ENCODE measurements at places on chromosomes 12 and 14.

DNA sequence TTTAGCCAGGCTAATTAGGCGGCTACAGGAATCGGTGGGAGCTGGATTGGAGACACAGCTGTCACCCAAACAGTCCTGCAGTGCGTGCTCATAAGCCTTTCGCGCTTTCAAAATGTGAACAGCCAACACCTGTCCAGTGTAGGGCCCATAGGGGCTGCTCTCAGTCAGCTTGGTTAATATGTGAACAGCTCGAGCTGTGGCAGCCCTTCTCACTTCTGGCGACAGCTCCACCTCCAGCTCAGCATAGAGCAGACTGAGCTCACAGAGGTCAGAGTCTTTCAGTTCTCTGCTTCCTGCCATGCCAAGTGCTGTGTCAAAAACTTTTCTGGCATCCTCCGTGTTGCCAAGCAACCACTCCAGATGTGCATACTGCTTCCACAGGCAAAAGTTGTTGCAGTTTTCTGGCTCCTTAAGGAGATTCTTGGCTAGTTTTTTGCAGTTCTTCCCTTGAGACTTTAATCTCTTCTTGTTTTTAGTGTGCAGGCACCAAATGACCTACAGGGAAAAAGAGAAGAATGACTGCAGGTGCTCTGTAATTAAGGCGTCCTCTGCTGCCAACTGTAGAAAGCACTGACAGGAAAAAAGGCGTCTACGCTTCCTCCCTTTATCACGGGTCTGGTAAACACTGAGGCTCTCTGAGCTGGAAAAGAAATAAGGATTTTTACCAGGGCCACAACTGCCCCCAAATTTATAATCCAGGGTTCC is 32.5 kb downstream of the PSMC1 start:
- no peak for DNase-seq

- DNase-seq, result no peak
These were observed 45.2 kb downstream of the WDHD1 start for GRCh38 chr14:54981698-54982097.

GRCh38 chr14:94383777-94384176 is 4.6 kb downstream of the SERPINA1 start:
- DNase-seq, result no peak

- DNase-seq, result no peak
These were observed 256.2 kb downstream of the AEBP2 start for GRCh38 chr12:19695244-19696098.

DNA sequence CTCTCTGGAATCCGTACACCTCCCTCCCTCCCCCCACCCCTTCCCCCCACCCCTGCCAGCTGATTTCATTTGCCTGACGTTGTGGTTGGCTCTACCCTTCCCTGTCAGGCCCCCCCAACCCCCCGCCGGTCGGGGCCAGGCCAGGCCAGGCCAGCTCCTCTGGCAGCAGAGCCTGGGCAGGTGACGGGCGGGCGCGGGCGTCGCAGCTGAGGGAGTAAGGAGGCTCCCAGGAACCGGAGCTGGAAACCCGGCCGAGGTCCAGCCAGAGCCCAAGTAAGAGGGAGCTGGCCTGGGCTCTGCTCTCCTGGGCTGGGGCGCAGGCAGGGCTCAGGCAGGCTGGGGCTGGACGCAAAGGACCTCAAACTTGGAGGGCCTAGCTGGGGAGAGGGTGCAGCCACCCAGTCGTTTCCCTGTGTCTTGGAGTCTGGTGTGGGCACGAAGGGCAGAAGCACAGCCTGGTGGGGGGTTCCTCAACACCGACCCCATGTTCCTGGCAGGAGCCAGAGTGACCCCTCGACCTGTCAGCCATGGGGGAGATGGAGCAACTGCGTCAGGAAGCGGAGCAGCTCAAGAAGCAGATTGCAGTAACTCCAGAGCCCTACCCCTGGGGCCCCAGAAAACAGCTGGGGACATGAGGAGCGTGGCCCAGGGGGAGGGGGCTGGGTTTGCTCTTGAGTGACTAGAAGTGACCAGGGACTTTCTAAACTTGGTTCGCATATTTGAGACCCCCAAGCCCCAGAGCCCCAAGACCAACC is at the start of gene GNB3:
Gene GNB3 (plus strand): TSS at position 165 of the 755 bp plus-strand sequence. CDS start 363 bp downstream, at position 528.
- DNase-seq, result no peak

DNA sequence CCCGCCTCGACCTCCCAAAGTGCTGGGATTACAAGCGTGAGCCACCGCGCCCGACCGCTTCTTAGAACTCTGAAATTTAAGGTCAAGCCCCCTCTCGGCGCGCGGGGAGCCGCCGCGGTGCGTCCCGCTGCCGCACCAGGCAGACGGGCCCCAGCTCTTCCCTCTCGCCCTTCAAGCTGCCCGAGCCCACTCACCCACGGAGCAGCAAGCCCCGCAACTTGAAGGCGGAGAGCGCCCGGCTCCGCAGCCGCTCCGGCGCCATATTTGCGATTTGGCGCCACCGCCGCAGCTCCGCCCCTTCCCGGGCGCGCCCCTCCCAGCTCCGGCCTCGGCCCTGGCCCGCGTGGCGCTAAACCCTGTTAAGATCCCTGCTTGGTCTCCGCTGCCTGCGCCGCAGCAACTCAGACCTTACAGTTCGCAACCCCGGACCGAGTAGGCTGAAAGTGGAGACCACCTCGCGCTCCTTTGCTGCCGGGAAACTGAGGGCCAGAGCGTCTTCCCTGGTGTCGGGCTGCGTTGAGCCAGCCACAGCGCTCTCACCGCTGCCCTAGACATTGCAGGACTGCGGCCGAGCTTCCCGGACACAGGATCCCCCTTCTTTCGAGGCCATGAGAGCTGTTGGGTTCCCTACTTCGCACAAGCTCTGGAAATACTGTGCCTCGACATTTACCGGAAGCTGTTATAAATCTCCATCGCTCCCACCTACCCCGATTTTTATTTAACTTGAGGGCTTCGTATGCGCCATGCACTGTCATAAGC is at the start of gene POLE2:
Gene POLE2 (minus strand): TSS at position 273 of the 759 bp plus-strand sequence. CDS start 11 bp downstream, at position 262.
- peak; percentile 84 for DNase-seq

DNA sequence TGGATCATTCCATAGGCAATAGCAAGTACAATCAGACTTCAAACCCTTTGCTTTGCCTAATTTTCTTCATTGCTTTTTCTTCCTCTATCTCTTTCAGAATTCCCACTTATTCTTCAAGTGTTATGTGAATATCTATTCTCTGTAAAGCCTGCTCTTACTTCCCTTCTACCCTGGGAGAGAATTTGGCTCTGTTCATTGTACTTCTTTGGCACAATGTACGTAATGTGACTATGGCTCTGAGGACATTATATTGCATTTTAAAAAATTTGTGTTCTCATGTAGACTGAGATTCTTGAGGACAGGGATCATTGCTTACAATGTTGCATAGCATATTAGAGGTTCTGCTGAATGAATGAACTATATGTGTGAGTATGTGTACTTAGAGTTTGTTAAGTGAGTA is 16.9 kb upstream of the PRICKLE1 start:
- DNase-seq, result no peak

GRCh38 chr14:92373336-92373735 is 50.4 kb downstream of the SLC24A4 start:
- DNase-seq, result no peak

GRCh38 chr14:43479596-43480195 is 1027.4 kb downstream of the FSCB start:
- no peak for DNase-seq

DNA sequence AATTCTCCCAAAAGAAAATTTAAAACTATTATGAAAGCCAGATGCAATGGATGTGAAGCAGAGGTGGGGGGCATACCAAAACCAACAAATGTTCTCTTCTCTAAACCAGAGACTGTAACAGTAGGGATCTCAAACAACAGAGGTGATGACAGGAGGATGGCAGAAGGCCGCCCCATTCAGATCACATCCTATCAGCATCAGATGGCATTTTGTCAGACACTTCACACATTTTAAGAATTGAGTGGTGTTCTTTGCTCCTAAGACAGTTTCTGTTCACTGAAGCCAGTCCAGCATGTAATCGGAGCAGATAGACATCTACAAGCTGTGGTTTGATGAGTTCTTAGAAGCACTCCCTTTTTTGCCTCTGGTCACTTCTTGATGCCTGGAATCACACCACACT is 59.6 kb upstream of the SRRM4 start:
- no peak for DNase-seq

- no peak for DNase-seq
These were observed 1276.6 kb upstream of the FLRT2 start for GRCh38 chr14:84253326-84253725.

DNA sequence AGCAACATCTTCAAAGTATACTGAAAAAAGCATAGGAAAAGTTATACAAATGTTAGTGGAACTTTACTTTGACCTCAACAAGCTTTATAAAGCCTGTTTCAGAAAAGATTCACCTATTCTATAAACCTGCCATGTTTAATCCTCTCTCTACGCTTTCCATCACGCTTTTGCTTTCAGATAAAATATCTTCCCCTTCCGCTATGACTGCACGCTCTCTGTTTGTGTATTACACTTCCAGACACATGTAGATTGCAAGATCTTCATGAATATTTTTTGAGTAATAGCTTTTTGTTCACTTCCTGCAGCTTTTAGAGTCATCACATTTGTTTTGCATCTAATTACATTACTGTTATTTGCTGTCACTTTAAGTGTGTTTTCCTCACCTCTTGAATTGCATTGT is 271.4 kb downstream of the RASSF9 start:
- no peak for DNase-seq

- DNase-seq, result no peak
These were observed 56.6 kb downstream of the SH2B3 start for GRCh38 chr12:111462210-111462769.

GRCh38 chr12:28620281-28620680 is 430.0 kb downstream of the CCDC91 start:
- DNase-seq, result no peak

- peak; percentile 17 for DNase-seq
These were observed at the start of gene CACNA2D4 for GRCh38 chr12:1918081-1918883. Gene CACNA2D4 (minus strand): TSS chr12:1918652. CDS start chr12:1918473, 179 bp downstream.

- no peak for DNase-seq
These were observed 23.1 kb upstream of the GNS start for GRCh38 chr12:64782191-64782876.

DNA sequence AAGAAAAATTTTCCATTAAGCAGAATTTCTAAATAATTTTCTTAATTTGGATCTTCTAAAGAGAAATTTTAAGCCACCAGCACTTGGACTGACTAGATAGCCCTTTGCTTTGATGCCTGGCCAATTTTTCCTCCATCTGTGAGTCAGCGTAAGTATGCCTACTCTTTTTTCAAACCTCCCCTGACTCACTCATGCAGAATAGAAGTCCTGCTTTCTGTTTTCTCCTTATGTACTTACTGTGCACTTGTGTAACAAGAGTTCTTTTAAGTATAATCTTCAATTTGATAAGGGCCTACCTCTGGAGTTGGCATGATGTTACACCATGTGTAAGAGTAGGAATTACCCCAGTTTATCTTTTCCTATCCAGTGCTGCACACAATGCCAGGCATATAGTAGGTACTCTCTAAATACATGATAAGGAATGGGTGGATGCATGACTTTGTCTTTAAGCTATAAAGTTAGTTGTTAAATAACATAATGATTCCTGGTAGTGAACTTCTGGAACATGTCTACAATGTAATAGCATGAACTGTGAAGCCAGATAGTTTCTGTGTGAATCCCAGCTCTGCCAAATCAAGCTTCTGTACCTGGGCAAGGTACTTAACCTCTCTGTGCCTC is 329.6 kb downstream of the TMTC2 start:
- no peak for DNase-seq

DNA sequence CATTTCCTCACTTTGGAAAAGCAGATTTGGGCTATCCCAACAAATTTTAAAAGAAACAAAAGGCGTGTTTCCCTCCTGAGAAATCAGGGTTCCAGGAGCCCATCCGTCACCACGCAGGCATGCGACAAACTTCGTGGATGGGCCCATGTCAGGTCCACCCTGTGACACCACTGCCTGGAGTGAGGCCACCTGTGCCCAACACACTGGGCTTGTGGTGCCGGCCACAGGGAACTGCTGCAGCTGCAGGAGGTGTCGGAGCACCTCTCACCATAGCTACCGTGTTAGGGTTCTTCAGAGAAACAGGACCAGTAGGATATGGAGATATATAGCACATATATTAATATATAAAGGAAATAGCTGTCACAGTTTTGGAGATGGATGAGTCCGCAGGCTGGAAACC is 53.0 kb upstream of the BCL11B start:
- DNase-seq, result no peak

DNA sequence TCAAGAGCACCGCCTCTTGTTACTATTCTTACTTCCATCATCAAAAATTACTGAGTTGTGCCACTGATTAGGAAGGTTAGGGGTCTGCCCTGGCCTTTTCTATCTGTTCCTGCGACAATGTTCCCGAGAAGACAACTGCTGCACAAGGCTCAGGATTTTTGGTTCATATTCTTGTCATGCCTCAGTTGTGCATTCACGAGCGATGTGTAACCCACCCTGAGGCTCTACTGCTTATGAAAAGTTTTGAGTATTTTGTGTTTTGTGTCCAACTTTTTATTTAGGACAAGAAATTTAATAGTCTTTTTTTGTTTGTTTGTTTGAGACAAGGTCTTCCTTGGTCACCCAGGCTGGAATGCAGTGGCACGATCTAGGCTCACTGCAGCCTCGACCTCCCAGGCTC is 23.1 kb upstream of the LGALS3 start:
- no peak for DNase-seq

- no peak for DNase-seq
These were observed 353.7 kb downstream of the APAF1 start for GRCh38 chr12:98998697-98999299.

- DNase-seq, result no peak
These were observed 178.0 kb downstream of the CAND1 start for GRCh38 chr12:67447180-67447579.

DNA sequence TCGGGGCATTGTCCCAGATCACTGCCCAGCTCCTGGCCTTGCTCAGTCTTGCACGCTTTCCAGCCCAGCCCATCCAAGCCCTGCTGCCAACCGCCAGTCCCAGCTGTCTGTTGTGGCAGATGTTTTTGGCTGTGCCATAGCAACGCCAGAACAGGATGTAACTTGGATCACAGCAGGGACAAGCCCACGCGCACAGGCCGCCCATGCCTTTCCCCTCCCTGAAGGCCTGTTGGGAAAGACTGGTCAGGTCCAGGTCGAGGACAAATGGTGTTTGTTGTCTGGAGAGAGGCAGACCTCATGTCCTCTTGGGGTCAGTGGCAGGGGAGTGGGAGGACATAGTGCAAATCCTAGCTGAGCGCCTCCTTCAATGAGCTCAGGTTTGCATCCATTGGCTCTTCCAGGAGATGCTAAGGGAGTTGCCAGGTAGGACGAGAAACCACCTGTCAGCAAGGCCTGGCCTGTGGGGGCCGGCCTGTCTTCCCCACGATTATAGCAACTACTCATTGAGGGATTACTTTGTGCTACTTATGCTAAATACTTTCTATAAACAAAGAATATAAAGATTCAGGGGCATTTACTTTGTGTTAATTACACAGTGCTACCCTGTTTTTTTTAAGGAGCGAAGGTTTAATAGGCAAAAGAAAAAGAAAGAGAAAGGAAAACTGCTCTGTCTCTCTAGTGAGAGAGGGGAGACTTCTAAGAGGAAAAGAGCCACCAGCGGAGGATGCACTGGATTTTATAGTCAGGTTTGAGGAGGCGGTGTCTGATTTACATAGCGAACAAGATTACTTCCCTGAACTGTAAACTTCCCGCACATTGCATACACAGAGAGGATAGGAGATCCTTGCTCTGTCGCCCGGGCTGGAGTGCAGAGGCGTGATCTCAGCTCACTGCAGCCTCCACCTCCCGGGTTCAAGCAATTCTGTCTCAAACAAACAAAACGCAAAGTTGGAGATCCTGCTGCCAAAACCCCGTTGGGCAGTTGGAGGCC is 42.8 kb upstream of the CORO1C start:
- DNase-seq, result no peak

Measured in activated CD8-positive, alpha-beta T cell treated with anti-CD3 and anti-CD28 coated beads, Interleukin-2, amount 10 ng/mL, durations not matched to agents 7 days and 5 days (primary cell).